Transverse colon (tissue), 4 donors: ENCODE measurements at places on chromosomes 11 and 22. TPM values are rescaled to one million over a fixed set of nuclear protein-coding genes. Genes with fewer than 3 reads are reported as not detected.

TEX12 gene
- 0.96 TPM for total RNA-seq

GRCh38 chr22:44913198-44913983 lies 96.4 kb downstream of the PHF21B start:
- no peak for DNase-seq

ACRV1 gene
- total RNA-seq = not detected

IGSF9B gene
- 5.6 TPM for total RNA-seq

DNA sequence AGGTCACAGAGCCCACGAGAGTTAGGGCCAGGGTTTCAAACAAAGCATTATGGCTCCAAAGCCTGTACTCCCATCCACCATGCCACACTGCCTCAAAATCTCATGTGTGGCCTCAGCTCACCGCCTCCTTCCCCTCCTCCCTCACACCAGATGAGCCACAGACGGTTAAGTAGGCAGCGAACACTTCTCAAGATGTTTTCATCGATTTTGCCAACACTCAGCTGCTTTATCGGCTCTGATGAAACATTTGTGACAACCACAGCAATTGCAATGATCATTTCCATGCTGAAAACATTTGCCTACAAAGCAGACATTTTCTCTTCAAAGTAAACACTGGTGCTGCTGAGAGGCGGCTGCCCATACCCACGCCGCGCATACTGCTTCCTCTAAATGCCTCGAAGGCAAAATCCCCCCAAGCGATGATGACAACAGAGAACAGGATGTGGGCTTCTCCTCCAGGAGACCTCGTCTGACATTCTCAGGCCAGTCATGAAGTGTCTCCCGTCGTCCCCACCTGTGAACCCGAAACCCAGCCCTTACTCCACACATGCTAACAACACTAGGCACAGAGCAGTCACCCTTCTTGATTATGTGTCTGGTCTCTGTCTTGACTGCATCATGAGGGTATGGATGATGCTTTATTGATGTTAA lies 599.2 kb downstream of the SOX6 start:
- no peak for DNase-seq

DNA sequence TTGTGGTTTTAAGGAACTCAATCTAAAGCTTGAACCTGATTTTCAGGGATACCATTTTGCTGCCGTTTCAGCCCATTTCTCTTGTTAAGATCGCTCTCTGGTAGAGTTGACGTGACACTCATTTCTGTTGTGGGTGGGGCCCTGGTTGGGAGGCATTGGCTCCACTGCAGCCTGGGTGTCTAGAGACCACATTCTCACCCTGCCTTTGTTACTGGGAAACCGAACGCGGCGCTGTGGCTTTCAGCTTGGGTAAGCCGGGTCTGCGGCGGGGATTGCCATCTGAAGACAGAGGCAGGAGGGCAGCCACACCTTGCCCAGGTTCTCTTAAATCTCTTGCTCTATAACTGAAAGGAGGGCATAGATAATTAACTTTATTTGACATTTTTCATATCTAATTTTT lies 3.2 kb downstream of the EHF start:
- peak; percentile 75 for DNase-seq

GRCh38 chr11:134905928-134906327 lies 493.9 kb upstream of the B3GAT1 start:
- DNase-seq = no peak

KCTD14 gene
- 2.6 TPM for total RNA-seq

DNA sequence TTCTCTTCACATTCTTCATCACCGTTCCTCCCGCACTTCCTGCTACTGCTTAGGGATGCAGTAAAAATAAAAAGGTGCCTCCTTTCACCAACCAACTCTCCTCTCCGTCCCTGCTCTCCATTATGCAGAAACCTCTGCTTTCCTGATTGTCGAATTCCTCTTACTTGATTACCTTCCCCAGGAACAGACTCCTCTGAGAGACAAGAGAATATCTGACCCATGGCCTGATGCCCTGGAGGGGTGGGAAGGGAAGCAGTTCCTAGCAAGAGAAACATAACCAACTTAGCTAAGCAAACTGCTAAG lies 80.9 kb downstream of the TRIM29 start:
- DNase-seq = no peak

DAGLA gene
- 11.9 TPM for total RNA-seq

SCN4B gene
- total RNA-seq = 0.75 TPM

GRCh38 chr11:126202646-126203359 lies 8.6 kb downstream of the RPUSD4 start:
- no peak for DNase-seq
